Mammary epithelial cell (primary cell): ENCODE measurements at places on chromosomes 2 and 18. TPM values are rescaled to one million over a fixed set of nuclear protein-coding genes. Genes with fewer than 3 reads are reported as not detected.

RESP18 gene
- not detected in 2 replicates for total RNA-seq

SULT1C2 gene
- not detected in 2 replicates for total RNA-seq

GPR45 gene
- not detected for total RNA-seq

FAM228B gene
- total RNA-seq, result 4.1 and 5.3 TPM in 2 replicates

MEP1B gene
- under 0.01 TPM for total RNA-seq

- DNase-seq, result no peak
Observed at GRCh38 chr2:8510519-8510918, 171.3 kb upstream of the ID2 start.

DNA sequence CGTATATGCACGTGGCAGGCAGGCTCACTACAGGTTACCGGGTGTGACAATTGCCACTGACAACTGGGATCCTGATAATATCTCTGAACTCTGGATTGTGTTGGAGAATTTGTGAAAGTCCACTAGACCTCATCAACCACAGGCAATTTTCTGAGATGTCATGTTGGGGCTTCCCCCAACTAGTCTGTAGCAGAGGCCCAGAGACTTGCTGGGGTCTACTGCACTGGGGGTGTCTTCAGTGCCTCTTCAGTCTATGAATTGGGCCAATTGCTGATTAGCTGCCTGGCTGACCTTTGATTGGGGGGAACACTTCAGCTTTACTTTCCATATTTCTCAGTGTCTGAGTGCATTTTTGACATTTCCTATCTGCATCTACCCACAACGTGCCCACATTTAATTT lies 201.5 kb downstream of the MTX2 start:
- DNase-seq, result no peak

- DNase-seq, result no peak
Observed at GRCh38 chr2:156719036-156719435, 282.9 kb downstream of the GPD2 start.

DNA sequence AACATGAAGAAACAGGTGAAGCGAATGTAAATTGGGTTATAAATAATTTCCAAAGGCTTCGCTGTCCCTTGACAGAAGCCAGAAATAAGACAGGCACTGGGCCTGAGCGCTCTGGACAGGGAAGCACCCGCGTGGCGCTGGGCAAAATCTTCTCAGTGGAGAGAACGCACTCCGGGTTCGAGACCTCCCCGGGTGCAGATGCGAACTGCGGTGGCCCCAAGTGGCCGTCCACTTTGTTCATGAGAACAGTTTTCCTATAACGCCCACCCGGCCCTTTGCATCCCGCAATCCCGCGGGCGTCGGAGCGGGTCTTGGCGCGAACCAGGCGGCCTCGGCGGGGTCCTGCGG lies 651 bp upstream of the DPYSL5 start:
- no peak for DNase-seq

DNA sequence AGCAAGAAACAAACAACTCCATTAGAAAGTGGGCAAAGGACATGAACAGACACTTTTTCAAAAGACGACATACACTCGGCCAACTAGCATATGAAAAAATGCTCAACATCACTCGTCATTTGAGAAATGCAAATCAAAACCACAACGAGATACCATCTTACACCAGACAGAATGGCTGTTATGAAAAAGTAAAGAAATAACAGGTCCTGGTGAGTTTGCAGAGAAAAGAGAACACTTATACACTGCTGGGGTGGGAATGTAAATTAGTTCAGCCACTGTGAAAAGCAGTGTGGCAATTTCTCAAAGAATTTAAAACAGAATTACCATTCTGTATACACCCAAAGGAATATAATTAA lies 130.5 kb downstream of the PLCL1 start:
- DNase-seq, result no peak
